Inflammatory macrophage treated with lipopolysaccharide for 1 hour (primary cell): ENCODE measurements at places on chromosomes 16 and 17.

DNA sequence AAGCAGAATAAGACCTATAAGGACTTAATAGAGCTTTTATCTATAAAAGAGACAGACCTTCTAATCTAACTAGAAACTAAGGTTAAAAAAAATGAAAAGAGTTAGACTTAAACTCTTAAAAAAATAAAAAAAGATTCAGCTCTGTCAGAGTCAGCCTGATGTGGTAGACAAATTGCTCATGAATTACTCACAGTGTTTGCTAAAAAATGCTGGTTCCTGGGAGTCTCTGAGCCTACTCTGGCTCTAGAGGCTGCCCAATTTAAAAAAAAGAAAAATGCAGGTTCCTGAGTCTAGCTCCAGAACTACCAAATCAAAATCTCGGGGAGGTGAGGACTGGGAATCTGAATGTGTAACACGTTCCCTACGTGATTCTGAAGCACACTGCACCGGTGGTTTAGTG lies 18.1 kb downstream of the SOST start:
- DNase-seq: no peak

DNA sequence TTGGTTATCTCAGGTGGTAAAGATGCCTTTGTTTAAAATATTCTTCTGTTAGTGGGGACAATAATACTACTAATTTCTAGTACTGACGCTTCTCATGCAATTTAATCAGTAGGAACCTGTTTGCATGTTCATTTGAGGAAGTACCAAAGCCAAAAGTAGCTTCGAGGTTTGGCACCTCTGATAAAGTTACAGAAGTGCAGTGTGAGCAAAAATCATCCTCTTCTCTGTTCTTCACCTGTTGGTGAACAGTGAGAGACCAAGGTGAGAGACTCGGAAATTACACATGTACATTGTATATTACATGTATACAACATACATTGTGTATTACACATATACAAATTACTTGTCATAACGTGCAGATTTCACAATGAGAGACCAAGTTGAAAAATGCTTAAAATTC lies 404.6 kb downstream of the MAF start:
- no peak for DNase-seq

DNA sequence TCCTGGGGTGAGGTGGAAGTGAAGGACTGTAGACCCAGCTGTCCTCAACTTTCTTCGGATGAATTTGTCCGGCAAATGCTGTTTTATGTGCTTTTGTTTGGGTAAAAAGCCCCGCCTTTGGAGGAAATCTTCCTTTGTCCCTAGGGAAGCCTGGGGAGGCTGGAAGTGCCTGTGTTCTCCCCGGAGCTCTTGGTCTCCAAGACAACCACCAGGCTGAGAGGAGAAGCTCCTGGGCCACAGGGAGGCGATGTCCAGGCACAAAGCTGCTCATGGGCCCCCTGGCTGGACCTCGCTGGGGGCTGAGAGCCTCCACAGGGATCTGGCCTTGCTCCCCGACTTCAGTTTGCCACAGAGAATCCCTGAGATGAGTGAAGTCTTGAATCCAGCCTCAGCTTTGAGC lies 293.1 kb upstream of the N4BP1 start:
- DNase-seq: no peak

- no peak for DNase-seq
Observed at GRCh38 chr17:77291591-77292386, 151.0 kb downstream of the SEC14L1 start.

GRCh38 chr16:87410530-87410929 lies 18.4 kb downstream of the MAP1LC3B start:
- no peak for DNase-seq

GRCh38 chr17:58088624-58089023 lies 5.4 kb downstream of the DYNLL2 start:
- DNase-seq: no peak

GRCh38 chr17:3859940-3860339 lies 13.9 kb upstream of the NCBP3 start:
- no peak for DNase-seq

GRCh38 chr17:37553401-37553966 lies 55.7 kb downstream of the SYNRG start:
- peak; percentile 67 for DNase-seq

GRCh38 chr16:49441366-49441780 lies 67.8 kb downstream of the C16orf78 start:
- no peak for DNase-seq

DNA sequence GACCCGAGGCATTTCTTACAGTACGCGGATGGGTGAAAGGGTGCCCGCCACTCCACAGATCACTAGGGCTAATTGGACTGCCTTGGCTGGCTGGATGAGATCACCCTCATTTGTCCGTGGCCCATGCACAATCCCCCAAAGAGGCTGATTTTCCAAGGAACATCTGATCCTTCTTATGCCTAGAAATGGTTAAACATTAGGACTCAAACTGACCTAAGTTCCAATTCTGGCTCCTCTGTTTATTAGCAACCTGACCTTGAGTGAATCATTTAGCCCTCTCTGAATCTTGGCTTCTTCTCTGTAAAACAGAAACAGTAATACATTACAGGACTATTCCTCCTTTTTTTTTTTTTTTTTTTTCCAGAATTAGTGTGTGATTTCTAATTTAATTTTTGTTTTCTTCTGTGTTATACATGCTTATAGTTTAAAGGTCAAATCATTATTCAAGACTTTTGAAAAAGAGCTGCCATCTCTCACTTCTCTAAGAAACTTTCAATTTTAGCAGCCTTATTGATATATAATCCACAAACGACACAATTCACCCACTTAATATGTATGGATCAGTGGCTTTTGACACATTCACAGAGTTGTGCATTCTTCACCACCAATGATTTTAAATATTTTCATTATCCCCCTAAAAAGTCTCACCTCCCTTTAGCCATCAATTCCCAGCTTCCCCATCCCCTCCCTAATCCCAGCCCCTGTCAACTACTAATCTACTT lies 45.4 kb upstream of the TMEM132E start:
- DNase-seq: no peak

DNA sequence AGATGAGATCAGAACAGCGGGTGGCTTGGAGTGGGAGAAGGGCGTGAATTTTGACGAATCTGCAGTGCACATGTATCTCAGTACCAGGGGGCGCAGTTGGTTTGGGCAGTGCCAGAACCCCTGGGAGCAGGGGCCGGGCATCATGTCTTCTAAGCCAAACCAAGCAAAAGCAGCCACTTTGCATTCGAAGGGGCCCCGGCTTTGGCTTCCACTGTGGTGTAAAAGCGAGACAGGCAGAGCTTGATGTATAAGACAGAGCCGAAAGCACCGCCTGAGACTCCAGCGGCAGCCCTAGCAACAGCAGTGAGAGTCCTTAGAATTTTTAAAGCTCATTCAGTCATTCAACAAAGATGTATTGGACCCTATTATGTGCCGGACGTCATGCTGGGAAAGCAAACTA lies 3.8 kb upstream of the XYLT1 start:
- DNase-seq: no peak

- no peak for DNase-seq
Observed at GRCh38 chr17:14690704-14691103, 389.8 kb downstream of the HS3ST3B1 start.

DNA sequence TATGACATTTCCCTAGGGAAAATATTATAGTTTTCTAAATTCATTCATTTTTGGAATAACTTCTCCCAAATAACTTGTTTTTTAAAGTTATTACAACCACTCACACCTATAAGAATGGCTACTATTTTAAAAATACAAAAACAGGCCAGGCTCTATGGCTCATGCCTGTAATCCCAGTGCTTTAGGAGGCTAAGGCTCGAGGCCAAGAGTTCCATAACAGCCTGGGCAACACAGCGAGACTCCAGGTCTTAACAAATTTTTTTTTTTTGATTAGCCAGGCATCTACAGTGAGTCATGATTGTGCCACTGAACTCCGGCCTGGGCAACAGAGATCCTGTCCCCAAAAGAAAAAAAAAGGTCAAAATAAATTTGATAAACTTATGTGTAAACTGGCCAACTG lies 43.6 kb upstream of the YPEL2 start:
- DNase-seq: no peak
